NCI-H2107 (cell line): ENCODE measurements at places on chromosomes 11 and 22.

DNA sequence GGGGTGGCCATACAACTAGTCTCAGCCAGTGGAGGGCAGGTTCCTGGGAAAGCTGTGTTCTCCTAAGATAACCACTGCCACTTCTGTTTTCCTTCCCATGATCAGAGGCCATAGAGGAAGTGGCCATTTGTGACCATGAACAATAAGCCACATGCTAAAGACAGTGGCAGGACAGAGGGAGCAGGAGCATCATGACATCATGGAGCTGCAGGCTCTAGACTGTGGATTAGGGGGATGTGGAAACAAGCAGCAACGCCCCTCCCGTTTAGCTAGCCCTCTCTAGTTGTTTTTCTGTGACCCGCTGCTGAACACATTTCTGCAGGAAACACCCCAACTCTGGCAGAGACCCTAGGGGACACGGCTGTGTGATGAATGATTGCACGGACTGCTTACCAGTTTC, 195.0 kb upstream of the NECTIN1 start:
- DNase-seq = no peak

GRCh38 chr11:130150790-130151189, 8.8 kb upstream of the ST14 start:
- no peak for DNase-seq

- DNase-seq = no peak
Measured at GRCh38 chr11:27076121-27076589, 35.5 kb downstream of the BBOX1 start.

DNA sequence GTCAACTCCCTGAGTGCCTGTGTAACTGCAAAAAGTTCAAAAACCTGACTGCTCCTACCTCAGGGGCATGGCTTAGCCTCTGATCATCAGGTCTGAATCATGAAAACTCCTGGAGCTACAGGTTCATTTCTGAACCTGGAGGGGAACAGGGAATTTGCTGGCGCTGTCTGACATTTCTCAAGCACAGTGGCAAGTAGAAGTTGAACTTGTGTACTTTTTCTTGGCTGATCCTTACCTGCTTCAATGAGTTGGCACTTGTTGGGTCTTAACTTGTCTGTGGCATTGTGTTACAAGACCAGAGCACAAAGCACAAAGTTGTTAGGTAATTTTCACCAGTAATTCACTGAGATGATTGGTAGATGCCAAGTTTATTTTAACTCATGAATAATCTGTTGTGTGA, 3.3 kb downstream of the TMEM109 start:
- DNase-seq = no peak

- DNase-seq = no peak
Measured at GRCh38 chr11:133443206-133443747, 89.0 kb downstream of the OPCML start.

DNA sequence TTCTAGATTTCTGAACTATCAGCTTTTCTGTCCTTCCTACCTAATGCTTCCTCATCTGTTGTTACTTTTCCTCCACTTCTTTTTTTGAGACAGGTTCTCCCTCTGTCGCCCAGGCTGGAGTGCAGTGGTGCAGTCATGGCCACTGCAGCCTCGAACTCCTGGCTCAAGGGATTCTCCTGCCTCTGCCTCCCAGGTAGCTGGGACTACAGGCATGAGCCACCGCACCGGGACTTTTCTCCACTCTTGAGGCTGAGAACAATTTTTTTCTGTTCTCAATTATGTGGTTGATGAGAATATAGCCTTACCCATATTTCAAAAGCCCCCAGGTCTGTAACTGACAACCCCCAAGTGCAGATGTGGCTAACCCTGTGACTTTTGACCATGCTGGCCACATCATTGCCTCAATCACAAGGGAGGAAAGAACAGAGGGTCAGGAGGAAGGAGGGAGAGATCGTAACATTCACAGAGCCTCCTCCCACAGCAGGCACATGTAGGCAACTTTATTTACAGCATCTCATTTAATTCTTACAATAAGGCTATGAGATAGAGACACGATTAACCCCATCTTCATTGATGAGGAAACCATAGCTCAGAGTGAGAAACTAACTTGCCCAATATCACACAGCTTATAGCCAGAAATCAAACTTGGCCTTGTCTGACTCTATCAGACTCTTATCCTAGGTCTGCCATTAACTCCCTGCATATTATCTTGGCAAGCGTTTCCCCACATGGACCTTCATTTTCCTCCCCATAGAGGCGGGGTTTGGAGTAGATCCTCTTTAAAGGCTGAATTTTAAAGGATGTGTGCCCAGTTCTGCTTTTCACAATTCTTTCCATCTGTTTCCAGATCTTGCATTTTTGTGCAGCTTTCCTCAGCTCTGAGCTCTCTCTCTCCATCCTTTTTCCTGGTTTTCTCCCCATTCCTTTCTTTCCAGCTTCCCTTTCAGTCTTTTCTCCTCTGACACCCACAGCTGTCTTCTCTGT, 9.6 kb downstream of the POU2F3 start:
- DNase-seq = no peak

DNA sequence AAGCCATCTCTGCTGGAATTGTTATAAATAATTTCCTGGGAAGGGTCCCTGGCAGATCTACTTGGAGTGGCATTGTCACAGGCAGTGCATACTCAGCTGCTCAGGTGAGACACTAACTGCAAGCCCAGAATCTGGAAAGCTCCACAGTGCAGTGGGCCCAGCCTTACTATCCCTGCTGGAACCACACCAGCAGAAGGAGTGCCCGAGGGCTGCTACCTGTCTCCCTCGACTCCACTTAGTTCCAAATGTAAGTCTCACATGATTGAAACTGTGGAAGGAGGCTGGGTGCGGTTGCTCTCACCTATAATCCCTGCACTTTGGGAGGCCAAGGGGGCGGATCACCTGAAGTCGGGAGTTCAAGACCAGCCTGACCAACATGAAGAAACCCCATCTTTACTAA, 14.3 kb upstream of the SYVN1 start:
- no peak for DNase-seq

GRCh38 chr11:30596832-30597231, 10.7 kb upstream of the MPPED2 start:
- no peak for DNase-seq

- no peak for DNase-seq
Measured at GRCh38 chr11:1864831-1865665, 12.2 kb downstream of the LSP1 start.

GRCh38 chr22:25352294-25352680, 132.8 kb downstream of the CRYBB2 start:
- DNase-seq = no peak

- no peak for DNase-seq
Measured at GRCh38 chr22:48299801-48300200, 1527.9 kb downstream of the BRD1 start.

DNA sequence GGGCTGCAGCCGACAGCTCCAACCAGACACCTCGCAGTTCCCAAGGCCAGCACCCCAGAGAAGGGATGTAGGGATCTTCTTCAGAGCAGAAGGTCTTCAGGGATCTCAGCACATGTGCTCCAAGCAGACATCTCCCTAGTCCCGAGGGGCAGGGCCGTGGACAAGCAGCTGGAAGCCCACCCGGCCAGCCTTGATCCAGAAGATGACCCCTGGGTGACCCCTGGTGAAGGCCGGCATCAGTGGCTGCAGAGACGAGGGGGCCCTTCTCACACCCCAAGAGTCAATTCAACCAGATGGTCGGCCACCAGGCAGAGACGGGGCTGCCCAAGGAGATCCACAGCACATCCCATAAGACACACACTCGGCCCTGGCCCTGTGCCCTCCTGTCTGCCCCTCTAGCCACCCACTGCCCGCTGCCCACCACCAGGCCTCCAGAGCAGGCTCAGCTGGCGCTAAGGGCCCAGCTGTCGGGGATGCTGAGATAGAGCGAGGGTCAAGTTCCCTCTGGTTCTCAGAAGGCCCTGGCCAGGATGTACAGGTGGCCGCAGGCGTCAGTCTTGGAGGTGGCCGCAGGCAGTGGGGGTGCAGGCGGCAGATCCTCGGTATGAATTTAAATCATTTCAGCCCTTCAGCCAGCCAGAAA, 168.3 kb downstream of the BRD1 start:
- no peak for DNase-seq

DNA sequence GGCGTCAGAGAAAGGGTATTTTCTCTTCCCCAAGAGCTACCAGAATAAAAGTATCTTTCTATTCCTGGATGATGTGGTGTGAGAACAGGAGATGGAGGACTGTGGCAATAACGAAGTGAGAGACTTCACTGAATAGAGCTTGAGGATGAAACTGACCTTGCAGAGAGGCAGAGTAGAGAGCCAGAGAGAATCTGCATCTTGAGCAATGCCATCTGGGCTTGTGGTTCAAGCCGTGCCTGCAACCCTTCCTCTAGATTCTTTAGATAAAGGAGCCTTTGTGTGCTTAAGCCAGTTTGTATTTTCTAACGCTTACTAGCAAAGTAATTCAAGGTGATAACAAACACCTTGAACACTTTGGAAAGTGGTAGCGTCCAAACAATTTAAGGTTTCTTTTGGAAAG, 2.2 kb downstream of the ME3 start:
- DNase-seq = no peak

DNA sequence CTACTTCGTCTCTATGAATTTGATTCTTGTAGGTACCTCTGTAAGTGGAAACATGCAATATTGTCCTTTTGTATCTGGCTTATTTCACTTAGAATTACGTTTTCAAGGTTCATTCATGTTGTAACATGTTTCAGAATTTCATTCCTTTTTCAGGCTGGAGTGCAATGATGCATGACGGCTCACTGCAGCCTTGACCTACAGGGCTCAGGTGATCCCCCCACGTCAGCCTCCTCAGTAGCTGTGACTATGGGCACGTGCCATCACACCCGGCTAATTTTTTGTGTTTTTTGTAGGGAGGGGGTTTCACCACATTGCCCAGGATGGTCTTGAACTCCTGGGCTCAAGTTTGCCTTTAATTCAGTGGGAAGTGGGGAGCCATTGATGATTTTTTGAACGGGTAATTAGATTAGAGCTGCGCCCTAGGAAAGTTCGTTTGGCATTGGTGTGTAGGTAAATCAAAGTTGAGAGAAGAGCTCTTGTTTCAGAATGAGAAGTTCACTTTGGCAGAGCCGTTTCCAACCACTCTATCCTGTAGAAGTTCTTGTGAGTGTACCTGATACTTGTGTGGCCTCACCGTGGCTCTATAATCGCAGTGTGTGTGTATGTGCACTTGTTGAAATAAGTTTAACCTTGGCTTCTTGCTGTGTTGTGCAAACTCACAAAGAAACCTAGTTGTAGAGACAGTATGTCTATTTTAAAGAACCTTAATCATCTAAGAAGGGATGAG, 115.9 kb downstream of the NAV2 start:
- DNase-seq = no peak

- no peak for DNase-seq
Measured at GRCh38 chr11:63939397-63939891, 642 bp downstream of the NAA40 start.

- no peak for DNase-seq
Measured at GRCh38 chr11:97990162-97990920, 1030.4 kb upstream of the CNTN5 start.
